ENCODE measurements at places on chromosomes 11 and 22.

GRCh38 chr11:132448334-132448995, 1078.0 kb downstream of the NTM start:
- no peak for DNase-seq

DNA sequence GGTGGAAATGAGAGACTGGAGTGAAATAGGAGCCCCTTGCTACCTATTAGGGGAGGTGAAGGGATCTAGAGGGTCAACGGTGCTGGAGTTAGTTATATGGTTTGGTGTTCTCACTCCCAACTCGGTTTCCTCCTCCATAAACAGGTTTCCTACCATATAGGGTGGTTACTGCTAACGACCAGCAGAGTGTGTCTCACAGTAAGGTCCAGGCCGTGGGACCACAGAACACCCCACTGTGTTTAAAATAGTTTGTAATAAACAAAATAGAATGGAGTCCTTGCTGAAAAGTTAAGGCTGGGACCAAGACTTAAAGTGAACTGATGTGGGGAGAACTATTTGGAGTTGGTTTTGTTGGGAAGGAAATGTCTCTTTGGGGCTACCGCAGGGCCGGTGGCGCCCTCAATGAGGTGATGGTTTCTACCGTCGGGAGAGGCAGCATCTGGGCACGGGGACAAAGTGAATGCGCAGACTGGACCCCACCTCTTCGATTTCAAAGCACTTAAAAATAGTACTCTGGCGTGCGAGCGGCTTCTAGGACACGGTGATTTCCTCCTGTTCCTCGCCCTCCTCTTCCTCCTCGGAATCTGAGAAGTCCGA, 4.5 kb downstream of the DBX1 start:
- no peak for DNase-seq

DNA sequence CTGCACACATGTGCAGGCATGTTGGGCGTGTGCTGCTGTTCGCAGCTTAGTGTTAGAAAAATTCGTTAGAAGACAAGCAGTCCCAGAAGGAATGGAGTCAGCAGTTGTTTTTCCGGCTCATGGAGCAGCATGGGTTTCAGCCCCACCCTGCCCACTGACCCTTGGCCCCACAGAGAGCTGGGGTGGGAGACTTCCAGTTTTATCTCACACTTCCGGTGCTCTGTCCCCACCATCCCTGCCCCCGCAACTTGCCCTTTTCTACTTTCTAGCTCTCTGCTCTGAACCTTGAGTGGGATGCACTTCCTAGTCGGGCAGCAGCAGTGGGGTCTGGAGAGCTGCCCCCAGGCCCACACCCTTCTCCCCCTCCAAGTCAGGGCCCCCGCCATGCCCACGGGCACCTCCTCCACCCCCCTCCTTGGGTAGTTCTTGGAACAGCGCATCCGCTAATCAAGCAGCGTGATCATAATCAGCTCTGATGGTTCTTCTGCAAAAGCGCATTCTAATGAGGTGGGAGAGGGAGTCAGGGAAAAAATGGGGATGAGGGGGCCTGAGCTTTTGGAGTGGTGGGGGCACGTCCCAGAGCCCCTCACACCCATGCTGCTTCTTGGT, 184.4 kb downstream of the CEP164 start:
- no peak for DNase-seq

DNA sequence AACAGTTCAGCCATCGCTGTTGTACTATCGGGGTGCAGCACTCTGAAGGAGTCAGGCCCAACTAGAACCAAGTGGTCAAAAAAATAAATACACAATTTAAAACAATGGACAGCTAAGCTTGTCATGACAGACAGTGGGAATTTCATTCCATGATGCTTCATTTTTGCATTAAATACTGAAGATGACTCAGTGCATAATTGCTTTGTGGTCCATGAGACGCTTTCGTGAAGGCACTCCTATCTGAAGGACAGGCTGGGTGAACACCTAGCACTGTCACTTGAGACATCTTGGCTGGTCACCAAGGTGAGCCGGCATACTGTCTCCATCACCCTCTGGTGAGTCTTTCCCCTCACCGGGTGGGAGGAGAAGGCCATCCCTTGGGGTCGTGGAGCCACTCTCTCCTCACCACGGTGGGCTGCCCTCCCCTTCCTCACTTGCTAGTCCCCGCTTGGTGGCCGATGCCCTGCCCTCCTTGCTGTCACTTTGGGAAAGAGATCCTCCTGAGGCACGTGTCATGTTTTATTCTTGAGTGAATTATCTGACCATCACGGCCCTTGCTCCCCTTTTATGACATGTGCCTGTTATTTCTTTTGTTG, 4.9 kb upstream of the TESMIN start:
- DNase-seq, result no peak

- DNase-seq, result no peak
Measured at GRCh38 chr11:102615894-102616432, 9.2 kb downstream of the MMP20 start.

DNA sequence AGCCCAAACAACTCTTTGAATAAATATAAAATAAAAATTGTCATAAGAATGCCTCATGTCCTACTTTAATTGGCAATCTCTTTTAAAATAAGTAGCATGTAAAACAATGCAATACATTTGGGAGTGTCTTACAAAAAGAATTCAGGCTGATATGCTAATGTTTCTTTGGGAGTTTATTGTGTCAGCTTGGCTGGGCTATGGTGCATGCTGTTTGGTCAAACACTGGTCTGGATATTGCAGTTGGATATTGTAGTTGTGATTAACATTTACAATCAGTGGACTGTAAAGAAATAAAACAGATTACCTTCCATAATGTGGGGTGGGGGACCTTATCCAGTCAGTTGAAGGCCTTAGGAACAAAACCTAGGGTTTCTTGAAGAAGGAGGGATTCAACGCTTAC, 37.0 kb upstream of the B3GAT1 start:
- DNase-seq, result no peak

DNA sequence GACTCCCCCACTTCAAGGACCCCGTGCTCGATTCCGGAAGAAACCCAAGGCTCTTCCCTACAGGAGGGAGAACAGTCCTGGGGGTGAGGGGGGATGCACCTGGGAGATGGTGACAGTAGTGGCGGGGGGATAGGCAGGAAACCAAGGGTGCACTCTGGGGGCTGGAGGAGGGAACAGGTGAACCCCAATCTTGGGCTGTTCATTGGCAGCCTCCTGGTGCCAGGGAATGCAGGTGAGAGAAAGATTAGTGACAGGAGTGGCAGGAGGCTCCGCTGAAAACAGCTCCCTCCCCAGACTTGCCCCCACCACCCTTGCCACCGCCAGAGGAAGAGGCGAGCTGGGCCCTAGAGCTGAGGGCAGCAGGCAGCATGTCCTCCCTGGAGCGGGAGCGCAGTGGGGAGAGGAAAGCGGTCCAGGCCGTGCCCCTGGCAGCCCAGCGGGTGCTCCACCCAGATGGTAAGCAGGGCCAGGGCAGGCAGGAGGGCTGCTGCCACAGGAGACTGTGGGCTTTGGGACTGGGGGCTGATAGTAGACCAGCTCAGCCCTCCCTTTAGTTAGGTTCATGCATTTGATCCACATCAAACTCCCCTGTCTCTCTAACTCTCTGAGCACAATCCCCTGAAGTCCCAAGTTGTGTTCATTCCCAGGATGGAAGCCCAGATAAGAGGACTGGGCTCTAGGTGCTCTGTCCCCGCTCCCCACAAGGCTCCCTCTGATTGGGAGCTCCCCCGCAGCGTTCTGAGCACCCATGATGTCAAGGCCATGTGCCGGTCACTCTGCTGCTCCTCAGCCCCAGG, 14.5 kb downstream of the ROBO3 start:
- DNase-seq, result no peak

- DNase-seq, result no peak
Measured at GRCh38 chr11:980438-981357, 55.0 kb downstream of the AP2A2 start.

DNA sequence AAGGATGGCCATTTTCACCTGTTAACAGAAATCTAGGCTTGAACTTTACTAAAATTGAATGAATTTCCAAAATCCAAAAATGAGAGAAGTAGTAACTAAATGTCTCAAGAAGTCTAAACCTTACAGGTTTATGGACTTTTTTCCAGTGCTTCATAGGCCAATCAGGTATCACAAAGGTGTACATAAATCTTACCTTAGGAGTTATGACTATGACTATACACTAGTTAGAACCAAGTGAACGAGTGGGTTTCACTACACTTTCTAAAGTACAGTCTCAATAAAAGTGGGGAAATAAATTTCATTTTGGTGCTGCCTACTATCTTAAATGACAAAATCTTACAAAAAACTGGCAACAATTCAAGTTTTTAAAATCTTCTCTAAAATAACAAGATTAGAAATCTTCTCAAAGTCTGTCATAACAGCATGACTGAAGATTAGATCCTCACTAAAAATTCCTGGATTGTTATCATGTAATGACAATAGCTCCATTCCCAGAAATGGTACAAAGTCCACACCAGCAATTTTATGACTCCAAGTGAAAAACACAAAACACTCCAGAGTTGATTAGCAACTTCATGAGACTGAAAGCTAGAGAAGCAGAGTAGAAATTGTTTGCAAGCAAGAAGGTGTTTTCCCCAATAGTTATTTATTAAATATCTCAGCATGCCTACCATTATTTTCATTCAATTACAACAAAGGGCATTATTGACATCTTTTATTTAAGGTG, 20.9 kb downstream of the SOX6 start:
- no peak for DNase-seq

Measured in KG1 (cell line).